T47D (cell line): ENCODE measurements at places on chromosomes 4 and X.
A peak's percentile ranks its signal among the peaks of the same experiment; 100 is the strongest.

GRCh38 chrX:11341274-11342201 is 48.3 kb downstream of the AMELX start:
- DNase-seq: no peak

DNA sequence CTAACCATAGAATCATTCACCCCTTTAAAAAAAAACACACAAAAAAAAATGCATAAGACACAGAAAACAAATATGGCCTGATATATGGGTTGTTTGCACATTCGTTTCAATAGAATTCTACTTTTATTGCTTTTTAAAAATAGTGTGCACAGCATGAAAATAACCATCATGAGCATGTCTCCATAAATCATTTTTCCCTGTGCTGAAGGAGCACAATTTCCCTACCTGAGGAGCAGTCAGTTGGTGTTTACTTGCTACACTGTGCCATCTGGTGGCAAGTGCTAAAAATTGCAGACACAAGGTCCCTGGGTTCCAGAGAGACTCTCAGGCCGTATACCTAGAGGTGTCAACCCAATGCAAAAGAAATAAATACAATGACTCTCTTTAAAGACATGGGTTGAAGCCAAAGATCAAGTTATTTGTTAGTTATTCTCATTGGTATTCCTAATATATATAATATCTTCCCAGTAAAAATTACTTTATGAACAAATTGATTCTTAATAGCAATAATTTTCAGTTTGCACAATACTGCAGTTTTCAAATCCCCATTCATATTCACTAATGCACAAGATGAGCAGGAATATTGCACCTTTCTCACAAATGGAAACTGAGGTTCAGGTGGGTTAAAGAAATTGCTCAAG is 551.4 kb downstream of the IQCM start:
- peak; percentile 80 for DNase-seq

GRCh38 chr4:57498251-57498650 is 388.1 kb upstream of the IGFBP7 start:
- DNase-seq: peak; percentile 43

DNA sequence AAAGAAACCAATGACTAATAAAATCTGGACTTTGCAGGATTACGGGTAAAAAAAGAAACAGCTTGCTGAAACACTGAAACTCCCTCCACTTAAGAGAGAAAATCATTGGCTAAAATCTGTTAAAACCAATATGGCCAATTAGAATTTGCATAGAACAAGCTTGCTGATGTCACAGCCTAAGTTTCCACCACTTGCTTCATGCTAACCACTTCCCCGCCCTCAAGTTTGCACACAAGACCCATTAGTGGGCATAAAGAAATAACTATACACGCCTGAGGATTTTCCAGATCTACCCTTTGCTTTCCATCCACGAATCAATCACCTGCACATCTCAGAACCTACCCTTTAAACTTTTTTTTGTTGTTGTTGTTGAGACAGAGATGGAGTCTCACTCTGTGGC is 42.7 kb upstream of the PHEX start:
- DNase-seq: no peak

GRCh38 chr4:120549011-120549570 is 373.4 kb downstream of the PRDM5 start:
- no peak for DNase-seq

GRCh38 chr4:154082760-154083535 is 294.1 kb upstream of the SFRP2 start:
- DNase-seq: no peak

- DNase-seq: no peak
Measured at GRCh38 chr4:184403384-184403781, 71.0 kb downstream of the IRF2 start.

- peak; percentile 37 for DNase-seq
Measured at GRCh38 chr4:39591290-39591689, 47.4 kb downstream of the SMIM14 start.

DNA sequence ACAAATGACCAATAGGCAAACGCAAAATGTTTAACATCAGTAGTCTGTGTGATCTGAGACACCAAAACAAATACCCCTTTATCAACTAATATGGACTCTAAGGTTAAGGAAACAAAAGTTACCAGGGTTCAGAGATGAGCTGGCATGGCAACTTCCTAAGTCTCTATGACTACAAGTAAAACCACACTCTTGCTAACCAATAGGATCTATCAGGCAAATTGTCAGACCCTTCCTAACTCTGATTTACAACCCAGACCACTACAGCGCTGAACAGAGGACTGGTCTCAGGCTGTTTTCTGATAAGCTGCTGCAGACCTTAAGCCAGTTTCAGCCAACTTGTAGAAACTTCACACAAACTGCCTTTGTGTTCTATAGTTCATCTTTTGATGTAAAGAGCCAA is 608.0 kb downstream of the TLL1 start:
- DNase-seq: no peak

DNA sequence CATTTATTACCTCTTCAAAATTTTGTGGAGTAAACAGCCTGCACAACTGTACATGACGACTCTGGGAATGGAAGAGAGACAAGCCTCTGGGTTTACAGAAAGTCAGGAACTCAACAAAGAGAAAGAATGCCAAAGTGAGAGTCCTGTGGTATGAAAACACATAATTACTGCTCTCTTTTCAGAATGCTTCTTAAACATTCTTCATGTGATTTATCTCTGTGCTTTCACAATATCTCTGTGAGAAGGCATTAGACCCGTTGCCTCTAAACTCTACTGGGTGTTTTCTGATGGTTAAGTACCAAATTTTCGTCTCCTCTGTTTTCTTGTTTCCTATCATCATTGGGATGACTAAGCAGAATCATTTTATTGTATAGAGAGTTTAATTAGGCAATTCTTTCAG is 966.6 kb upstream of the SLIT2 start:
- no peak for DNase-seq

GRCh38 chrX:85851418-85851817 is 195.9 kb downstream of the CHM start:
- DNase-seq: peak; percentile 46

DNA sequence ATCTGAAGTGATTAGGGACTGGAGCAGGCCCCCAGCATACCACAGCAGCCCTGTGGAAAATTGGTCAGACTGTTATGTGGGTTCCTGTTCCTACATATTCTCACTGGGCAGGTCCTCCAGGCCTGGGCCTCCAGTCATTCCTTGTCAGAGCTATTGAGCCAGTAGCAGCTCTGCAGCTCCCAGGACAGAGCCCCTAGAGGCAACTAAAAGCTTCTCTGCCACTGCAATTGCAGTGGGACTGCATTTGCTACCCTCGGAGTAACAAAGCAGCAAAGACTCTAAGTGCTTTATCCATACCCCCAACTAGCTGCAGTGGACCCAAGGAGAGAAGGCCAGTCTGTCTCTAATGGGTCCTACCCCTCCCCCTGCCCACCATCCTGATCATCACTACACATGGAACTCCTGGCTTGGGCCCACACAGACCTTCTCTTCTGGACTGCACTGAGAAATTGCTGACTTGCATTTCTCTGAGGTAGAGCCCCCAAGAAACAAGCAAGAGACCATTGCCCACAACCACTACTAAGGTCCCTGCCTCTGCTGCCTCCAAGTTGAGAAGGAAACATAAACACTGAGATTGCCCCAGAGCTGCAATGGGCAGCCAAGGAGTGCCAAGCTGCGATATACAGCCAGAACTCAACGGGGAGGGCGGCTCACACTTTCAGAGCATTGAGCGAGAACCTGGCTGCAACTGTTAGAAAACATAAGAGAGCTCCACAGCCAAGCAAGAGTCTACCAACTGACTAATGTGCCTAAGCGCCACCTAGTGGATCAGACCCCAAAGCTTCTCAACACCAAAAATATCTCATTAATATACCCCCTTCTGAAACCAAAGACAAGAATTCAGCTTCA is 738.7 kb upstream of the NDST4 start:
- no peak for DNase-seq

DNA sequence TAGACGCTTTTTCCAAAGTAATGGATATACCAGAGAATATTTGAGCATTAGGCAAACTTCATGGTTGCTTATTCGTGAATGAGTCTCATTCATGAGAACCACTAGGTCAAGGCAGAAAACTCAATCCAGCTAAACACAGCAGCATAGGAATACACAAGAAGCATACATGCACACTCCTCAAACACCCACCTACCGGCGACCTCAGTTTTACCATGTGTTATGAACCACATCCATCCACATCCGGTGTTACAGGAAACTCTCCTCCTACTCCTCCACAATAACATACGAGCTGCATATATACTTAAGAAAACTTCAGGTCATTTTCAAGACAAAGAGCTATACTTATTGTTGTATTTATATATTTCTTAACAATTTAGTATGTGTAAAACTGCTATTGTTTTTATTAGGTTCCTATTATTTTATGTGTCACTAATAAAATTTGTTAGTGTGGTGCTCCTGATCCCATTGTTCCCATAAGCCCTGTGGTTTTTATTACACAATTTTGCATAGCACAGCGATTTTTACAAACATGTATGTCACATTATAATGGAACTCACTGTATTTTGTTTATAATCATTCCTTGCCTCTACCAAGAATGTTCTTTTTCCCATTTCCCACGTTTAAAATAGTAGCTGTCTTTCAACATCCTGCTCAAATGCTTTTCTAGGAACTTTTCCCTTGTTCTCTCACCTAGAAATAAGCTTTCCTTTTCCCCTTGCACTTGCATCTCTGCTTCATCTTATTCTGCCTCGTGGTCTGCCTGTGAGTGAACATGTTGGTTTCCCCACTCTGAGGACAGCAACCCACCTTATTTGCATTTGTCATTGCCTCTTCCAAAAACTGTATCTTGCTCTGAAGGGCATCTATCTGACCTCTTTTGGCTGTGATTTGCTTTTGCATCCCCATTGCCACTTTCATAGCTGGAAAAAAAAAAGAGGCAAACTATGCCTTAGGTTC is 48.3 kb downstream of the STBD1 start:
- DNase-seq: no peak

- no peak for DNase-seq
Measured at GRCh38 chr4:124785645-124786044, 73.1 kb upstream of the ANKRD50 start.

GRCh38 chr4:140237616-140238350 is 83.8 kb upstream of the MAML3 start:
- no peak for DNase-seq

GRCh38 chr4:102163404-102164140 is 181.7 kb downstream of the SLC39A8 start:
- DNase-seq: no peak

DNA sequence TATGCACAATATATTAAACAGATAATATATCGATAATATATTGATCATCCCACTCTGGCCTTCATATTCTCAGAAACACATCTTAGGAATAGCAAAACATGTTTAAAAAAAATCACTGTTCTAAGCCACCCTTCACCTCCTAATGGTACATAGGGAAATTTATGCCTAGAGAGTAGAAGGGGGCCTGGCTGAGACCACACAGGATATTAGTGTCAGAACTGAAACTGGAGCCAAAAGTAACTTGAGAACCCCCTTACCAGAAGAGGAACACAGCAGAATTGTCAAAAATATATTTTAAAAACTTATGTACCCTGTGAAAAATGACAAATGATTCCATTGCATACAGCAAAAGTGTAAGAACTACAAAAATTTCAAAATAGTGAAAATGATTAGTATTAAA is 173.1 kb downstream of the VSIG4 start:
- no peak for DNase-seq

- DNase-seq: no peak
Measured at GRCh38 chrX:25548811-25549210, 533.0 kb upstream of the ARX start.

DNA sequence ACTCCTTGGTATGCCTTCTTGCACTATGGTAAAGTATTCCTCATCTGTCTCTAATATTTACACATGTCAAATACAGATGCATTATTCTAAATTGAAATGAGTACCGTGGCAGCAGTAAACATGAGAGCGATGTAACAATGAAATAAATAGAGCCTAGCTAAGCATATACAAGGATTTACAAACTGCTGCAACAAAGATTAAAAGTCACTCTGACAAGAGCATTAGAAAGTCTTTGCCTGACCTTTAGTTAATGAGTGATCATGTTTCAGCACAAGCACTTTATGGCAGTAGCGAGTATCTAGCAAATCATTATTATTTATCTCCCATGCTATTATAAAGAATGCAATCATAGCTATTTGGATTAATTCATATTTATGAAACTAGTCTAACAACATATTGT is 547.0 kb upstream of the NDST4 start:
- no peak for DNase-seq

DNA sequence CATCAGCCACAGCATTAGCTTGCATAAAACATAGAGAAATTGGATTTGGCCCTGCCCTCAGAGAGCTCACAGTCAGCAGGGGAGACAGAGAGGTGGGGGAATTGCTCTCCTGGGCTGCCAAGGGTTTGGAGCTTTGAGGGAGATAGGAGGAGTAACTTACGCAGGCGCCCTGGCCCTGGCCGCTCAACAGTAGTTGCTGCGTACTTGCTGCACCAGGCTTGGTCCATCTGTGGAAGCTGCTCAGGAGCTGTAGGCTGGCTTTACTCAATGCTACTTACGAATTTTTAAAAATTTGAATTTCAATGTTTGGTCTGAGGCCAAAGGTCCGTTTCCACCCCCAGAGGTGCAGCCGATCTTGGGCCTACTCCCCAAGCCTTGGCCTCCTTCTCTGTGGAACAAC is 83.3 kb downstream of the CPZ start:
- DNase-seq: no peak

GRCh38 chr4:3716631-3717235 is 49.5 kb upstream of the ADRA2C start:
- no peak for DNase-seq

- no peak for DNase-seq
Measured at GRCh38 chrX:69151866-69152284, 13.4 kb downstream of the PJA1 start.

GRCh38 chrX:70452143-70452733 is 7.6 kb downstream of the DLG3 start:
- DNase-seq: peak; percentile 39

- DNase-seq: peak; percentile 52
Measured at GRCh38 chrX:153460826-153461225, 9.6 kb downstream of the HAUS7 start.

DNA sequence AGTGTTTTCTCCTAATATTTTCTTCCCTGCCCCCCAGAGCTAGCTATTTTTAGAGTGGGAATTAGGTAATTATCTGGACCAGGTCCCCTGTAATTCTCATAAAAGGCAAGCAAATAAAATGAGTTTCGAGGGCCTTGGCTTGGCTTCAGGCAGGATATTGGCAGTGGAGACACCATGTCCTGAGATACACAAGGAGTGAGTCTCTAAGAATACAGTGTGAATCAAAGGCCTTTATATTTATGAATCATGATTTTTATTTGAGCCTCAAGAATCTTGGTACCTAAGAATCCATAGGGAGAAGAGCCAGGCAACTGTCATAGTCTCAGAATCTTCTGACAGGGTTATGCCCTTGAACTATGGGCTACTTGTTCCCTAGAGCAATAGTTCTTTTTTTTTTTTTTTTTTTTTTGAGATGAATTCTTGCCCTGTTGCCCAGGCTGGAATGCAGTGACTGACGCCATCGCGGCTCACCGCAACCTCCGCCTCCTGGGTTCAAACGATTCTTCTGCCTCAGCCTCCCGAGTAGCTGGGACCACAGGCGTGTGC is 205.4 kb downstream of the LDB2 start:
- DNase-seq: no peak

DNA sequence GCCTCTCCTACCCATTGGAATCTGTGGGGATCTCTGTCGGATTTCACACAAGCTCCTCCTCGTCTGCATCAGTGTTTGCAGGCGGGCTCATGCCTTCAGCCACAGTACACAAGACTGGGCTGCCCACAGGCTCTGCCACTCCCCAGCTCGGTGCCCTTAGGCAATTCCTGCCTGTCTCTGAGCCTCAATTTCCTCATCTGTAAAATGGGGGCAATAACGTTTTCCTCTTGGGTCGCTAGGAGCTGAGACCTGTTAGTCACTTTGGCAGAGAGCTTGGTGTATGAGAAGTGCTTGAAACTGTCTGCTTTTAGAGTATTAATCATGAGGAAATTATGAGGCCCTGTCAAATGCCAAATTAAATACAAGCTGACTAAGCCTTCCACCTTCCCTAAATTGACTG is 27.6 kb upstream of the MSX1 start:
- no peak for DNase-seq
